Cardiac ventricle fibroblast (primary cell): ENCODE measurements at places on chromosomes 7 and 10. TPM values are rescaled to one million over a fixed set of nuclear protein-coding genes. Genes with fewer than 3 reads are reported as not detected.

The CYP26A1 gene
- not detected in 2 replicates for total RNA-seq

The GPR15LG gene
- total RNA-seq, result not detected in 2 replicates

The A1CF gene
- not detected in 2 replicates for total RNA-seq

The DYNC1I1 gene
- 1.6 and 1.9 TPM in 2 replicates for total RNA-seq

The LRRC17 gene
- 229 and 230 TPM in 2 replicates for total RNA-seq

The PFKP gene
- total RNA-seq, result 77.5 and 83.1 TPM in 2 replicates

The MYH16 gene
- not detected in 2 replicates for total RNA-seq

The SFTPD gene
- total RNA-seq, result not detected in 2 replicates

The SDK1 gene
- total RNA-seq, result 0.44 and 0.62 TPM in 2 replicates

The OR2A12 gene
- not detected in 2 replicates for total RNA-seq

The VSTM4 gene
- total RNA-seq, result 5.1 and 5.3 TPM in 2 replicates
